ENCODE measurements at places on chromosomes 4 and X. TPM values are rescaled to one million over a fixed set of nuclear protein-coding genes. Genes with fewer than 3 reads are reported as not detected.

The LYAR gene
- total RNA-seq = 33.7 TPM

The GPM6B gene
- 0.09 TPM for total RNA-seq

The ART3 gene
- not detected for total RNA-seq

The OPHN1 gene
- total RNA-seq = 2.1 TPM

The CXorf49B gene
- not detected for total RNA-seq

The CPE gene
- 2.3 TPM for total RNA-seq

The ENAM gene
- total RNA-seq = not detected

The PRSS12 gene
- 0.20 TPM for total RNA-seq

The WNK3 gene
- 0.01 TPM for total RNA-seq

The ZGRF1 gene
- 3.4 TPM for total RNA-seq
